ENCODE measurements at places on chromosomes 16 and 17. TPM values are rescaled to one million over a fixed set of nuclear protein-coding genes. Genes with fewer than 3 reads are reported as not detected.

C16orf54 gene
- 51.2 TPM for total RNA-seq

GRCh38 chr16:66544016-66544757, 5.7 kb downstream of the TK2 start:
- peaks cover 1% of the 10 kb centered on the region for H3K36me3 ChIP-seq
- H3K27ac ChIP-seq = no peak overlapping the region
- DNase-seq = no peak

MYL4 gene
- total RNA-seq = 0.82 TPM

- H3K4me3 ChIP-seq = no peak overlapping the region
- no peak overlapping the region for H3K27ac ChIP-seq
- H3K27me3 ChIP-seq = peaks cover 13% of the 10 kb centered on the region
- no peak for DNase-seq
- no peaks in the 10 kb centered on the region for H3K4me1 ChIP-seq
Observed at GRCh38 chr17:79339321-79339720, 264.7 kb downstream of the ENGASE start.

GRCh38 chr16:59249011-59249410, 514.9 kb upstream of the GOT2 start:
- no peaks in the 10 kb centered on the region for H3K36me3 ChIP-seq
- no peaks in the 10 kb centered on the region for H3K27me3 ChIP-seq
- H3K4me3 ChIP-seq = no peak overlapping the region
- no peak overlapping the region for H3K27ac ChIP-seq
- DNase-seq = no peak

DNA sequence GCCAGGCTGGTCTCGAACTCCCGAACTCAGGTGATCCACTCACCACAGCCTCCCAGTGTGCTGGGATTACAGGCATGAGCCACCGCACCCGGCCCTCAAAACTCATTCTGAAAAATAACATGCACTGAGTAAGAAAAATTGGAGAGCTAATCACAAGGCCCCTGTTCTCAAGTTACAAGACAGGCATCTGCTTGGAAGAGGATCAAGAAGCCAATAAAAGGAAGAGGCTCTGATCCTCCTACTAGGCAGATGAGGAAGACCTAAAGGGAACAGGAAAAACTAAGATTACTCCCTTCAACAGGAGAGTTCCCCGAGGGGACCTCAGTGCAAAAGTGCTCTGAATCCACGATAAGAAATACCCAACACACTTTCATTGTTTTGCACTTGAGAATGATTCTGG, 18.4 kb downstream of the BLMH start:
- peaks cover 9% of the 10 kb centered on the region for H3K4me1 ChIP-seq
- H3K27me3 ChIP-seq = no peaks in the 10 kb centered on the region
- no peak overlapping the region for H3K4me3 ChIP-seq
- peaks cover 44% of the 10 kb centered on the region for H3K36me3 ChIP-seq
- no peak for DNase-seq

- no peak for DNase-seq
- H3K4me1 ChIP-seq = no peaks in the 10 kb centered on the region
- H3K36me3 ChIP-seq = no peaks in the 10 kb centered on the region
- no peak overlapping the region for H3K4me3 ChIP-seq
- H3K27me3 ChIP-seq = no peaks in the 10 kb centered on the region
Observed at GRCh38 chr17:27669136-27669535, 38.1 kb downstream of the LGALS9 start.

- H3K27me3 ChIP-seq = no peaks in the 10 kb centered on the region
- peak overlapping the region; percentile 53 for H3K27ac ChIP-seq
- no peak overlapping the region for H3K4me3 ChIP-seq
- H3K36me3 ChIP-seq = peaks cover 34% of the 10 kb centered on the region
- H3K4me1 ChIP-seq = peaks cover 47% of the 10 kb centered on the region
Observed at GRCh38 chr16:24188021-24188542, 68.1 kb upstream of the CACNG3 start.

SDR42E2 gene
- 0.18 TPM for total RNA-seq

DNA sequence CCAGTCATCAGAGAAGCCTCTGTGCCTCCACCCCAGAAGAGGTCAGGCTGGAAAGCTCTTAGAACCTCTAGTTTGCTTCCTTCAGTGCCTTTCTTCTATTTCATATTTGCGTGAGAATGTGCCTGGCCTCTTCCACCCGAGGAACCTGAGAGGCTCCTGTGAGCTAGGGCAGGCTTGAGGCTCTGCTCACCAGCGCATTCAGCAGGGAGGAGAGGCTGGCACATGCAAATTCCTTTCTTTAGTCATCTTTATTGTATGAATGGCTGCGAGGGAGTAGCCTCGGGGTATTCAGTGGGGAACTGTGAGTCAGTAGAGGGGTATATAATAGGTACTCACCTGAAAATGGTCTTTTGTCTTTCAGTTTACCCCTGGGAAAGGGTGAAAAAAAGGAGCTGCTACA, 268.3 kb downstream of the ABCC12 start:
- H3K4me3 ChIP-seq = no peak overlapping the region
- H3K27me3 ChIP-seq = peaks cover 19% of the 10 kb centered on the region
- no peaks in the 10 kb centered on the region for H3K4me1 ChIP-seq
- no peak for DNase-seq
- no peak overlapping the region for H3K27ac ChIP-seq

- no peak overlapping the region for H3K27ac ChIP-seq
- H3K4me1 ChIP-seq = peaks cover 6% of the 10 kb centered on the region
- H3K36me3 ChIP-seq = no peaks in the 10 kb centered on the region
- no peaks in the 10 kb centered on the region for H3K27me3 ChIP-seq
Observed at GRCh38 chr16:12515746-12516145, 287.9 kb downstream of the CPPED1 start.

DNA sequence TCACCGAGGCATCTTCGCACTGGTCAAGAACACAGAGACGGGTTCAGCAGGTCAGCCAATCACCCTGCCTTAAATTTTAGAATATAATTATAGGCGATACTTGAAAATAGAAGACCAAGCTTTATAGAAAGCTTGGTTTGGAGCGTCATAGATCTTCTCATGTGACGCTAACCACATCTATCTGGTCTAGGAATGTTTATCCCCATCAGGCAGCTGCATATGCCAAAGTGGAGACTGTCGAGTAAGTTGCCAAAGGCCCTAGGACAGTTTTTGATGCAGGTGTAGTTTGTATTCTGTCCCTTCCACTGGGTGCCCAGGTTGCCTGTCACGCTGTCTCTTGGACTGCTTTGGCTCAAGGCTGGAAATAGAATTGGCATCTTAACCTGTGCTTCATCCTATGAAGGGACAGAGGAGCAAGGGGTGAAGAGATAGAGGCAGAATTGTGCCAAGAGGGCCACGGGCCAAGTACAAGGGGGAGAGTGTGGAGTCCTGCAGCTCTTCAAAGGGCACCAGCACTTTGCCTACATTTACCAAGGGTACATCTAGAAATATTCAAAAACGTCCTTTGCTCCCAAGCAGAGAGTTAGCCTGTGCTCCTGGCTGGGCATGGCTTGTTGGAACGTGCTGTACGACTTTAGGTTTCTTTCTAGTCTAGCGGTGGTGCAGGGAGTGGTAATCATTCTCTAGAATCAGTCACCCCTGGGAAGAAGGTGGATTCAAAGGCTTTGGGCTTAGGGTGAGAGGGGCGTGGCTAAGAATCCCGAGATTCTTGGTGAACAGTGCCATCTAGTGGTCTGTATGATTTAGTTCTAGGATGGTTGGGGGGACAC, 5.3 kb upstream of the WIPI1 start:
- H3K36me3 ChIP-seq = no peaks in the 10 kb centered on the region
- peaks cover 3% of the 10 kb centered on the region for H3K27me3 ChIP-seq
- peak overlapping the region; percentile 23 for H3K4me3 ChIP-seq

- no peak overlapping the region for H3K27ac ChIP-seq
- H3K27me3 ChIP-seq = no peaks in the 10 kb centered on the region
- H3K4me3 ChIP-seq = no peak overlapping the region
- H3K4me1 ChIP-seq = no peaks in the 10 kb centered on the region
- no peak for DNase-seq
- H3K36me3 ChIP-seq = no peaks in the 10 kb centered on the region
Observed at GRCh38 chr16:84132527-84133285, 12.3 kb downstream of the HSDL1 start.

NPIPB6 gene
- total RNA-seq = 4.6 TPM

DNA sequence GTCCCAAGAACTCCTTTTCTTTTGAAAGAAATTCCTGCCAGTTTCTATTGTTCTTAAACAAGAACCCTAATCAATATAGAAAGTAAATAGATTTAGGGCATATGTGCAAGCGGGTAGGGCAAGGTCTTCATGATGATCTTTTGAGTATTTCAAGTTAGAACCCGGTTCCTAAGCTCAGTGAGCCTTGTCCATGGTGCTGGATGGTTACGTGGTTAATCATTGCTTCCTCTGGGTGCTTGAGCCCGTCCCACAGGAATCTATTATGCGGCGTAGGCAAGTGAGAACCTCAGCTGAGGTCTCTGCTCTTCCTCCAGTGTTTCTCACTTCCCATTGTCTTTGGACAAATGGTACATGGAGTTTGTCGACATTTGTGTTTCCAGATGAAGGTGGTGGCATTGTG, 580.8 kb upstream of the EEF2KMT start:
- H3K27me3 ChIP-seq = no peaks in the 10 kb centered on the region
- H3K36me3 ChIP-seq = no peaks in the 10 kb centered on the region
- H3K4me3 ChIP-seq = no peak overlapping the region
- H3K4me1 ChIP-seq = no peaks in the 10 kb centered on the region

DNA sequence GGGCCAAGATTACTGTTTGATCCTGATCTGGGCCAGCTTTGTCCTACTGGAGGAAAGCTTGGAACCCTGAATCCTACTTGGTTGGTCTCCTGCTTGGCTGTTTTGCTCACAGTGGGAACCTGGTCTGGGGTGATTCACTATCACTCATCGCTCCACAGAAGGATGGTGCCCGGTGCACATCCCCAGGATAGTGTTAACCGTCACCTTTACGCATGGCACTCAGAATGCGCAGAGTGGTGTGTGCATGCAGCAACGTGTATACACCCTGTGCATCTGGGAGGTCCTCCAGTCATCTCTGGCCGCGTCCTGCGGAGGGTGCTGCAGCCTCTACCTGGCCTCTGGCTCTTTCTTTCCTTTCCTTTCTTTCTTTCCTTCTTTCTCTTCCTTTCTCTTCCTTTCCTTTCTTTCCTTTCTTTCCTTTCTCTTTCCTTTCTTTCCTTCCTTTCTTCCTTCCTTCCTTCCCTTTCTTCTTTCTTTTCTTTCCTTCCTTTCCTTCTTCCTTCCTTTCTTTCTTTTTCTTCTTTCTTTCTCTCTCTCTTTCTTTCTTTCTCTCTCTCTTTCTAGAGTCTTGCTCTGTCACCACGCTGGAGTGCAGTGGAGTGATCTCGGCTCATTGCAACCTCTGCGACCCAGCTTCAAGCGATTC, 13.1 kb downstream of the SOCS3 start:
- no peak overlapping the region for H3K4me3 ChIP-seq
- DNase-seq = no peak
- peaks cover 52% of the 10 kb centered on the region for H3K4me1 ChIP-seq
- peaks cover 3% of the 10 kb centered on the region for H3K27me3 ChIP-seq

Measured in activated CD8-positive, alpha-beta memory T cell treated with anti-CD3 and anti-CD28 coated beads, Interleukin-2, amount 10 ng/mL, durations not matched to agents 7 days and 5 days (primary cell).